ENCODE measurements at places on chromosomes 5 and 9. TPM values are rescaled to one million over a fixed set of nuclear protein-coding genes. Genes with fewer than 3 reads are reported as not detected.

The IL9 gene
- not detected for total RNA-seq

The FAM169A gene
- total RNA-seq = 62.9 TPM

The CATSPER3 gene
- total RNA-seq = 0.79 TPM

The FREM1 gene
- 20.8 TPM for total RNA-seq

The EDIL3 gene
- total RNA-seq = 70.2 TPM

The LPAR1 gene
- total RNA-seq = 158 TPM

The DELE1 gene
- 41.4 TPM for total RNA-seq

The PPP3R2 gene
- 0.61 TPM for total RNA-seq

The ENTREP1 gene
- total RNA-seq = 24.2 TPM

The SLC35A4 gene
- 10.0 TPM for total RNA-seq

The C9orf153 gene
- total RNA-seq = 1.2 TPM

The ANKDD1B gene
- total RNA-seq = 1.7 TPM

The TIMD4 gene
- 5.3 TPM for total RNA-seq

The PCDHA3 gene
- 8.3 TPM for total RNA-seq

The CDX1 gene
- total RNA-seq = 0.28 TPM
